Activated CD8-positive, alpha-beta T cell treated with anti-CD3 and anti-CD28 coated beads, Interleukin-2, amount 10 ng/mL, durations not matched to agents 7 days and 5 days (primary cell): ENCODE measurements at places on chromosomes 6 and 20.

DNA sequence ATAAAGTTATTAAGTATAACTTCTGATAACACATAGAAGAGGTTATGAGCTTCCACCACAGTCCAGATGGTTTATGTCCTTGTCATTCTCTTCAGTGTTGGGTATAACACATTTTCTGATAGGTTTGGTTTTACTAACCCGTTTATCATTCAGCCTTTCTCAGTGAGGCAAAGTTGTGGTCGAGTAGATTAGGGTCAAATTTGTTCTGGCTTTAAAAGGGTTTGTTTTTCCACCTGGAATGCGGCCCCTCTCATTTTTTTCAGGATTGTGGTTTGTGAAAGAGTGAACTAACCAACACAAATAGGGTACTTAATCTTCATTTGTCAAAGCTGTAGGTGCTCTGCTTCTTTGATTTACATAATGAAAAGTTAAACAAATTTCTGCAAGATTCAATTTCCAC is 204.2 kb upstream of the ASCC3 start:
- no peak for DNase-seq

DNA sequence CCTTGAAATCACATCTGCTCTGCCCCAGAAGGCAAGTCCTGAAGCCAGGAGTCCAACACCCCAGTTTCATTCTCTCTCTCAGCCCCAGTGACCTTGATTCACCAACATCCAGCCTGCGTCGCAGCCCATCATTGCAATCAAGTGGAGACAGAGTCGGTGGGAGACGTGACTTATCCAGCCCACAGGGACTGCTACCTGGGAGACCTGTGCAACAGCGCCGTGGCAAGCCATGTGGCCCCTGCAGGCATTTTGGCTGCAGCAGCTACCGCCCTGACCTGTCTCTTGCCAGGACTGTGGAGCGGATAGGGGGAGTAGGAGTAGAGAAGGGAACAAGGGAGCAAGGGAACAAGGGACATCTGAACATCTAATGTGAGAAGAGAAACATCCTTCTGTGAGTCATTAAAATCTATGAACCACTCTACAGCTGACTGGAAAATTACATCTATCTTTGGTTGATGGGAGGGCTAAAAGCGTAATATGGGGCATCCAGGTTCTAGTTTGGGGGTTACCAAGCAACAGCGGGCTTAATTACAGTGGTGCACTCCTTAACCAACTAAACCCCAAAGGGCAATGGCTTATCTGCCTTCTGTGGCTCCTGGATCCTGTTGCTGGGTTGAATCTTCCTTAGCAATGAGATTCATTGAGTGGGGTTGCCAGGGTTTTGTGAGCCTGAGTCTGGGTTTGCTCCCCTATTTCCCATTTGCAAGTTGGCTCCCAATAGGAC is 2.5 kb downstream of the LY6G6D start:
- DNase-seq = no peak

- no peak for DNase-seq
Observed at GRCh38 chr6:56988145-56988544, 33.2 kb downstream of the BEND6 start.

DNA sequence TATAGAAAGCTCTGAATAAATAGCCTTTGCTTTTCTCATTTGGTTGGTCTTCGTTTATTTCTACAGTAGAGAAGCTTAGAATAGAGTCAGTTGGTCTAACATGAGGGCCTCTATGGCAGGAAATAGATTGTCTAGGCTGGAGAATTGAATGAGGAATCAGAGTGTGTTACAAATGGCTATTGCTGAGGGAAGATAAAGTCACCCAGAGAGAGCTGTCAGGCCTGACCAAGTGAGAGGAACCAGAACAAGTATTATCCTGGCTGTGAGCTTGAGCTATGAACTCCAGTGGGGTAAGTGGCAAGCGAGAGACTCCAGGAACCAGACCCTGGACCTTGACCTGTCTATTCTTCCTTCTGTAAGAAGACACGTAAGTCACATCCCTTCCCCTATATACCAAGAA is 353.1 kb downstream of the CD83 start:
- DNase-seq = no peak

DNA sequence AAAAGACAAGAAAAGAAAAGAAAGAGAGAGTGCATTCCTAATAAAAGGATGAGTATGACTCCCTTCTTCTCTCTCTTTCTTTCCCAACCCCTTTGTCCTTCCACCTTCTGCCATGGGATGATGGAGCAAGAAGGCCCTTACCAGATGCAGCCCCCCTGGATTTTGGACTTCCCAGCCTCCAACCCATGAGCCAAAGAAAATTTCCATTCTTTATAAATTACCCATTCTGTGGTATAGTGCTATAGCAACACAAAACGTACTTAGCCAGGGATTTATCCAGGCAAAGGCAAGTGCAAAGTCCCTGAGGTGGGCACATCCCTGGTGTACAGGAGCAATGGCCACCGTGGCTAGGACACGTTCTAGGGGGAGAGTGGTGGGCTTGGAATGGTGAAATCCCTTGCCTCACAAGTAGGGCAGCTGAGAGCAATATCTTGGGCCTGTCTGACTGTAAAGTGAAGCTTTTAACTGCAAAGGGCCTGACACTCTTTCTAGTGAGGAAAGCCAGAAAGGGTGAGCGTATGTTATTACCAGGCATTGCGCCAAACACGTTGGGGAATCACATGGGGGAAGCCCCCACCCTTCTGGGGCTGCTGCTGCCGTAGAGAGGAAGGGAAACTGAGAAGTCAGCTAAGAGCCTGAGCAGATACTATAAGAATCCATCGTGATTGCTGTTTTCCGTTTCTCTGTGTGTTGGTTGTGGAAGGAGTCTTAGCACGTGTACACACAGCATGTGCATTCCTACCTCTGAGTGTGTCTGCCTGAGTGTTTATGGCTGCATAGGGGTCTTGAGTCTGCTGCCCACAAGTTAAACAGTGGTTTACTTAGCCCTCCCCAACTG is 50.7 kb upstream of the SIRPA start:
- no peak for DNase-seq

DNA sequence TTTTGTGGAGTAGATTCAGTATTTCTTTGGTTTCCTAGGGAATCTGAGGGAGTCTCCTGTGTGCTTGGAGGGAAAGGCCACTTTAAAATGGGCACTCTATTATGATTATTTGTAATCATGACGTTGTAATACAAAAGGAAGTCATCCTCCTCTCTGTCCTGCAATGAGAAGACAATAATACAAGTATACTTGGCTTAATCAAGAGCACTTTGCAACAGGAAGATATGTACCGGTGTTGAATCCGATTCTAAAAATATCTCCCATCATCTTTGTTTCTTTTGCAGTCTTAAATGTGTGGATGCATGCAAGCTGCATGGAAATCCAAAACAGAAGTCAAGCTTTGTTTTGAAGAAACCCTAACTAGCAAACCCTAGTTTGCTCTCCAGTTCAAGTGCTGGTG is 94.1 kb upstream of the QKI start:
- no peak for DNase-seq

GRCh38 chr6:33014841-33015634 is 5.6 kb upstream of the HLA-DOA start:
- peak; percentile 78 for DNase-seq

- no peak for DNase-seq
Observed at GRCh38 chr6:45609141-45609638, 231.5 kb upstream of the SUPT3H start.

DNA sequence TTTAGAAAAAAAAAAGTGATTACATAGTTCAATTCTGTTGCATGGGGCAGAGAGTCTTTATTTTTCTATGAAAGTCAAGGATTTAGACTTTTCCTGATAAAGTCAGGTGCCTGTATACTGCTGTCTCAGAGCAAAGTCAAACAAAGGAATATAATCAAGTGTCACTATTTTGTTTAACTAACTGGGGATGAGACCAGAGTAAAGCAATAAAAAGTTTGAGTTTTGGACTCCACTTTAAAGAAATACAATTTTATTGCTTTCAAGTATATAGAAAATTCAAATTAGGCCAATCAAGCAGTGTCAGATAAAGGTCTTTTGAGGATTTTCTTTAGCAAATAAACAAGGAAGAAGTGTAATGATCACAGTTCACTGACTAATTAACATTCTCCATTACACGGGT is 48.7 kb upstream of the MYLIP start:
- no peak for DNase-seq

DNA sequence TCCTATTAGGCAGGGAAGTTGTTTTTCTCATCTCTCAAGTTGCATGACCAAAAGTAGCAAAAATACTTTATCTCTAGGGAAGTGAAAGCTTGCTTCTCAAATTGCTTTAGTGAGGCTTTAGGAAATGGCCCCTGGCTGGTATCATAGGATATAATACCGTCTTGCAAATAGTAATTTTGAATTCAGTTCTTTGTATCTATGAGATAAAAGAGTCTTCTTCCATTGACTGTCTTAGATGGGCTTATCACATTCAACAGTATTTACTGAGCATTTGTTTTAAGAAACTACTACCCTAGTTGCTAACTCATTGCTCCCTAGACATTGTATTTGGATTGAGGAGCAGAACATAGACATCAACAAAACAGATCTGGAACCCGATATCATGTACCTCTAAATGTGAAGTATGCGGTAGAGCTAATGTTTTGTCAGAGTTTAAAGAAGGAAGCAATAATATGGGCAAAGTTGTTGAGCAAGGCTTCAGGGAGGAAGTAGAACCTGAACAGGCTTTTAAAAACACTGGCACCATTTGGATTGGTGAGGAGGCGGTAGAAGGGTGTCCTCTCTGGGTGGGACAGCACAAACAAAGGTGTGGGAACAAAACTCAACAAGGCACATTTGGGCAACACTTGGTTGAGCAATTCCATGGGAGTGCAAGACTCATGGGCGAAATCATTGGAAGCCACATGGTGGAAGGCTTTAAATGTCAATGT is 101.5 kb downstream of the SGK1 start:
- no peak for DNase-seq

DNA sequence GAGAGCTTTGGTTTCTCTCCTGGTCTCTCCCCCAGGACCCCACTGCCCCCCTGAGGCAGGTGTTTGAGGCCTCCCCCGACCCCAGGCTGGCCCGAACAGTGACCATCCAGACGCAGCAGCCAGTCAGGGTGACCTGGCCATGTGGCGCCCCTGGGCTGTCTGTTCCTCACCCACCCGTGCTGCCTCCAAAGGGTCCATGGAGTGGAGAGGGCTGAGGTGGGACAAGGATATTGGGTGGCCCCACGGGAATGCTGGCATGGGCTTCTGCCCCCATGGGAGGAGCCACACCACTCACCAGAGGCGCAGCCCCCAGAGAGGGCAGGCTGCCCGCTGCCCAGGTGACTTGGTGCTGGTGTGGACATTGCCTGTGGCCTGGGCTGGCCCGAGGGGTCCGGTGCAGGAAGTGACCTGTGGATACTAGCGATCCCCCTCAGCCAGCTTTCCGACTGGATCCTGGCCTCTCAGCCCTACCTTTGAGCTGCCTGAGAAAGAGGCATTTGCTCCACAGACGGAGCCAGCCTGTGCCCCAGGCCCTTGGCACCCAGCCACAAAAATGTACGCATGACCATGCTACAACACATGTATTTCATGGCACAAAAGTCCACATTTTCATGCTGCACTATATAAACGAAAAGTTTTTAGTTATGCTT is 50.8 kb downstream of the BCAS4 start:
- DNase-seq = no peak

DNA sequence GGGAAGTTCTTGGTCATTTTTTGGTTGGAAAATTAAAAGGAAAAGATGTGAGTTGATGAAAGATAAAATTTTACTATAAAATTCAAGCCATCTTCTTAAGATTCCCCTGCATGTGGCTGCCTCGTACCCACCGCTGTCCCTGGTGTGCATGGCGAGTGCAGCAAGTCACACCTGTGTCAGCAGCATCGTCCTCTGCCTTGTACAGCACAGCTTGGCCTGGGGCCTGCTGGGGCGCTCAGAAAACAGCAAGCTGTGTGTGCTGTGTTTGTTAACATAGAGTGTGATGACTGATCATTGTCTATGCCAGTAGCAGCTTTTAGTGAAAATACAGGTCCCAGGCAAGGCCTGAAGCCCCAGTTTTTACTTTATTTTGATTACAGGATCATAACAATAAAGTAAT is 56.7 kb downstream of the FAM120B start:
- DNase-seq = no peak

DNA sequence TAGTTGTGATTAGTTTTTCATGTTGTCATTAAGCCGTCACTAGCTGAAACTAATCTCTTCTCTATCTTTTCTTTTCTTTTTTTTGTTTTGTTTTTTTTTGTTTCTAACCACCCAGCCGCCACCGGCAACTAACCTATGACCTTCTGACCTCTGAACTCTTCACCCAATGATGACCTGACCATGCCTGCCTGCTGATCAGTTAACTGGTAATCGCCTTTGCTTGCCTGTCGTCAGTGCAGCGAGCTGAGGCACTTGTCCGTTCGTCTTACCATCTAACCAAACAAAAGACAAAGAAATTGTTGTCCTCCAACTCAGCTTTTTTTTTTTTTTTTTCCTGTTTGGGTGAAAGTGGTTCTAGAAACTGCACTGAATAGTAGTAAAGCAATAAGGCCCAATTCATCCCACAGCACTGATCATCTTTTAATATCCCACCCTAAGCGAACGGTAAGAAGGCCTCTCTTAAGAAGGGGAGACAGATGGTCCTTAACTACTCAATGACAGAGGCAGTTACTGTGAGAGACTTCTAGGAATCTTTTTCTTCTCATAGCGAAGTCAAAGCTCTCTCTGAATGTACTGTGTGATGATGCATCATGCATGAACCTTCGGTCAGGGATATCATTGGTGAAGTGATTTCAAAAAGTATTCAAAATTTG is 156.2 kb downstream of the QKI start:
- DNase-seq = no peak

DNA sequence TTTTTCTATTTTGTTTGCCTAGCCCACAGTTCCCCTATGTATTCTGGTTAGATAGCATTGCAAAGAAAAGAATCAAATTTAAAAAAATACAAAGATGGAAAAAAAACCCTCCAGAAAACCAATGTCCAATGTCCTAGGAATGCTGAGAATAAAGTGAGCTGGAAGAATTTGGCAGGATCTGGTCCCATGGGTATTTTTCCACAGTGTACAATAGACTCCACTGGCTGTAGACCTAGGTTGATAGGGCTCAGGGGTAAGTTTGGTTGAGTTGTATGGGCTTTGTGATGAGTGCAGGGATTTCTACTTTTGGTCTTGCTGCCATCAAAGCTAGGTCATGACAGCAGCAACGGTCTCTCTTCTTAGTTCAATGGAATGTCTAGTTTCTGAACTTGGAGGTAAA is 41.5 kb downstream of the SLC22A2 start:
- DNase-seq = no peak

DNA sequence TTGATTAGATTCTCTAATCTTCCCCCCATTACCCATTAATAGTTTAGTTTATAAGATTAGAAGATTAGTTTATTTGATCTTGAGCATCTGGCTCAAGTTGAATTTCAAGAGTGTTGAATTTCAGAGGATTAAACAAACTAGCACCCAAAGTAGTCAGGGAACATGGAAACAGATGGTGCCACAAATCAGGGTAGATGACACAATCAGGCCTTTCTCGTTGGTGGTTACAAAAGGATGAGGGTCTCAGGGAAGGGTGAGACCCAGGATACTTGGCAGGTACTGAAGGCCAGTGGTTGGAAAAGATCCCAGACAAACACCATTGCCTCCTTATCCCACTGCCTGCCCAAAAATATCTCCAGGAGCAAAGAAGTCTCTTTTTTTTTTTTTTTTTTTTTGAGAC is 29.5 kb upstream of the ADGRF1 start:
- no peak for DNase-seq

- no peak for DNase-seq
Observed at GRCh38 chr6:34281702-34282334, 33.0 kb upstream of the SMIM29 start.
